Pulmonary artery endothelial cell (primary cell): ENCODE measurements at places on chromosomes 11 and 22. TPM values are rescaled to one million over a fixed set of nuclear protein-coding genes. Genes with fewer than 3 reads are reported as not detected.

The WT1 gene
- total RNA-seq = under 0.01 and 0.25 TPM in 2 replicates

The POTEH gene
- not detected in 2 replicates for total RNA-seq

The ZP1 gene
- total RNA-seq = not detected in 2 replicates

The TRIM51 gene
- total RNA-seq = not detected in 2 replicates

The RGL4 gene
- not detected in 2 replicates for total RNA-seq

The ROM1 gene
- 6.1 and 11.1 TPM in 2 replicates for total RNA-seq

The ANO5 gene
- 2.3 and 4.7 TPM in 2 replicates for total RNA-seq

The FAM180B gene
- total RNA-seq = 0.07 TPM in 1 of 2 replicates, not detected in the other

The LIMK2 gene
- 72.7 and 83.3 TPM in 2 replicates for total RNA-seq

The SCGB1A1 gene
- total RNA-seq = not detected in 2 replicates

The STX3 gene
- total RNA-seq = 26.7 and 26.8 TPM in 2 replicates

The OLFML1 gene
- total RNA-seq = not detected in 2 replicates

The RBMXL2 gene
- total RNA-seq = 0.04 and 0.20 TPM in 2 replicates

The CRYBA4 gene
- total RNA-seq = not detected in 2 replicates

The OSBPL5 gene
- 24.3 and 32.9 TPM in 2 replicates for total RNA-seq

GRCh38 chr11:9069256-9069655 is 22.1 kb downstream of the SCUBE2 start:
- DNase-seq = no peak

DNA sequence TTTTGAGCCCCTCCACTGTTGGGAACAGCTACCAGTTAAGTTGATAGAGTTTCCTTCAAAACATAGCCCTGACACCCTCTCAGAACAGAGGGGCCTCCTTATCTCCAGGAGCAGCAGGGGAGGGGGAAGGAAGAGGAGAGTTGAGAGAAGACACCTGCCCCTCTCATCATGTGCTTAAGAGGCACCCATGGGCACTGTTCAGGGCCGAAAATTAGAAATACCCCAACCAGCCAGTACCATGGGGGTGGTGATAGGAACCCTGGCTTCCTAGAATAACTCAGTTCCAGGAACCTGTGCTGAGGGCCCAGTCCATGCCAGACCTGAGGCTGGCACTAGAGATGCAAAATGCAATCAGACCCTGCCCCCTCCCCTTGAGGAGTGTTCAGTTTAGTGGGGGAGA is 9.3 kb upstream of the GDPD5 start:
- DNase-seq = no peak

DNA sequence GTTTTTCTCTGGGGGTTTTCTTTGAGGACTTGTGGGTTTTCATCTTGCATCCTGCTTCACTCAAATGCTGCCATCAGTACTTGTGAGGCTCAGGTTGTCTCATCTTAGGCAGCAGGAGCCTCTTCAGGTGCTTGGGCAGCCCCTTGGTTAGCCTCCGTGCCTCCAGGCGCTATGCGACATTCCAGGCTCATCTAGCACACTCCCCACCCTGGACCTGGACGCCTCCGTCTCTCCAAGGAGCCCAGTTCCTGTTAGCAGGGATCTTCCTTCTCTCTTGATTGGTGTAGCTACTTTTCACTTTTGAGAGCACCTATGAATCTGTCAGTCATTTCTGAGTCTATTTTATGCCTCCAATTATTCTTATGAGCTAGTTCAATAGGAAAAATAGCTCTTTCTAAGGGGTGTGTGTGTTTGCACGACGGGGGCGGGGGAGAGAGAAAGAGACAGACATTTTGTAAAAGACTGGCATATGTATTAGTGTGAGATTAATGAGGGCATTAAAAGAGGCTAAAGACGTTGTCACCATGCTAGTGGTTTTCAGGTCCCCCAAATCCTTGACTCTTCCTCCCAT is 7.8 kb downstream of the TUBA8 start:
- DNase-seq = no peak

GRCh38 chr11:19838994-19839768 is 126.5 kb downstream of the NAV2 start:
- no peak for DNase-seq

GRCh38 chr11:66371627-66372415 is at the start of gene SLC29A2:
TSS of gene SLC29A2 (minus strand) at chr11:66371760. CDS start at chr11:66371591, 169 bp downstream.
- DNase-seq = no peak

DNA sequence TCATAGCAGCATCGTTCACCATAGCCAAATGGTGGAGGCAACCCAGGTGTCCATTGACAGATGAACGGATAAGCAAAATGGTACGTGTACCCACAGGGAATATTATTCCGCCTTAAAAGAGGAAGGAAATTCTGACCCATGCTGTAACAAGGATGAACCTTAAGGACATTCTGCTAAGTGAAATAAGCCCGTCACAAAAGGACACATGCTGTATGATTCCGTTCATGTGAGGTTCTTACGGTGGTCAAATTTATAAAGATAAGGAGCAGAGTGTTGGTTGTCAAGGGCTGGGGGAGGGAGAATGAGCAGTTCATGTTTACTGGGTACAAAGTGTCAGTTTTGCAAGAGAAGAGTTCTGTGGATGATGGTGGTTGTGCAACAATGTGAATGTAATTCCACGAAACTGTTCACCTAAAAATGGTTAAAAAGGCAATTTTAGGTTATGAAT is 26.3 kb downstream of the APOL1 start:
- no peak for DNase-seq

- no peak for DNase-seq
Measured at GRCh38 chr11:68159665-68160064, 38.5 kb upstream of the CHKA start.

GRCh38 chr11:58621586-58622262 is 741 bp upstream of the CNTF start:
- no peak for DNase-seq

DNA sequence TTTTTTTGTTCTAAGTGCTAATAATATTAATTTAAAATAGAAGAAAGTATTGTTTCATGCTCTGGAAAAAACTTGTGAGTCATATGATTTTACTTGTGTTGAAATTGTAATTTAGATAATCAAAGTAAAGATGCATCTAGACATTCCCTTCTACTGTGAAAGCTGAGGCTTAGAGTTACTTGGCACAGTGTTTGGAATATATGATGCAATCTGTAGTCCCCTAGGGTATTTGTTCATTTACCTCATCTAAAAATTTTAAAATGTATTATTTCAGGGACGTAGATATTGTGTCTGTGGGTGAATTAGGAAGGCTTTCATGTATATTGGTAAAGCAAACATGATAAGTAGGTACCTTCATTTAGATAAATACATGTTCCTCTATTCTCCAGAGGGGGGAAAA is 793.5 kb upstream of the CNTN5 start:
- DNase-seq = no peak

DNA sequence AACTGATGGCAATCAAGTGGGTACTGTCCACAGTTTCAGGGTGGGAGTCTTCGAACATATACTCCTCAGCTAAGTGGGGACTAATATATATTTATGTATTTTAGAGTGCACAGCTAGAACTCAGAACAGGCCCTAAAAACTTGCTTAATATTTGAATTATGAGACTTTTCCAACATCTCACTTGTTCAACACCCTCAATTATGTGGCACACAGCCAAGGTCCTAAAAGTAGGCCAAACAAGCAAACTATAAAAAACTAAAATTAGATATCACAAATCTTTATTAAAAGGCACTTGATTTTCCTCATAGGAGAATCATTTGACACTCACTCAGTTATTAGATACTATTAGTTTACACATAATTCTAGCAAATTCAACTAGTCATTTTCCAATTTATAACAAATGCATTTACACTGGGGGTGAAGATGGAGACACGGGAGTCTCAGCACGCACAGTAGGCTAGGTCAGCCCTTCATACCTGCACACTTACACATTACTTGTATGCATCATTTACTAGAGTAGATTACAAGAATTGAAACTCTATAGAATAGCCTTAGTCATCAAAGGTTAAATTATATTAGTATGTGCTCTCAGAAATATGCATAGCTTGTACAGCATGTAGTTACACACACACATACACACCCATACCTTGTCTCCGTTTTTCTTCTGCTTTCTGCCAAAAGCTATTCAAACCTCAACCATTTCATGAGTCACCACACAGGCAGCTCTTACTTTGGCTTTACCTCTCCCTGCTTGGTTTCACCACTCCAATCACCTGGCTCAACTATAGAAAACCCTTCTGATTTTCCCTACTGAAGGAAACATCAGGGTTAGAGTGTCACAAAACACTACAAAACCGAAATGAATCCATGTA is 171.5 kb downstream of the SBF2 start:
- no peak for DNase-seq

DNA sequence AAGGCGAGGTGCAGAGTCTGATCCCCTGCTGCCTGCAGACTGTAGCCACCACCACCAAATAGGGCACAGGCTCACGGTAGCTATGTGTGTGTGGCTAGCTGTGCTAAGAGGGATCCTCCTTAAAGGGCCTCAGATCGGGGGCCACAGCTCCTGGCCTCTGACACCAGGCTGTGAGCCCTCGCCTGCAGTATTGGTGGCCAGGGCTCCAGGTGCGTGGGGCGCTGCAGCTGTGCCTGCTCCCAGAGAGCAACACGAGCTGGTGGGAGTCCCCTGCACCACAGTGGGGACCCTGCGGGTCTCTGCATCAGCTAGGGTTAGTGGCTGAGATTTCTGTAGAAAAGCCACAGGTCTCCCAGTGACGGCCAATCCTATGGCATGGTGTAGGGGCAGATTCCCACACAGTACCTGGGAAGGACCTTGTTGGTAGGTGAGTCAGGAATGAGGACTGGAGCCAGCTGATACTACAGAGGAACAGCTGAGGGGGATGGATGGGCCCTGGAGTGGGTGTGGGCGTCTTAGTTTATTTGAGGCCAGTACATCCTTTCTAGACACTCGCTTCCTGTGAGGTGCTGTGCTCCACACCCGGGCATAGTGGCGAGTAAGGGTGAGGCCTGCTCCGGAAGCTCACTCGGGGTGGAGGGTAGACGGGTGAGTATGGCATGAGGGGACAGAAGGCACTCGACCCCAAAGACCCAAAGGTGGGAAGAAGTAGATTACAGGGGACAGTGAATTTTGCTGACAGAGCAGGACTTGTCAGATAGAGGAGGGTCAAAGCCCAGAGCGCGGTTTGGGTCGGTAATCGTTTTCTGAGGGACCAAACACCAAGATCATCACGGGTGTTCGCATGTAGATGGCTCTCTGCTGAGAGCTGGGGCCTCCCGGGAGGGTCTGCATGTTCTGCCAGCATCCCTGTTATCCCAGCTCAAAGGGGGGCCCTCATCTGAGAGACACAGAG is 212.5 kb downstream of the TBC1D22A start:
- DNase-seq = no peak

GRCh38 chr11:32594272-32594671 is 10.6 kb downstream of the EIF3M start:
- no peak for DNase-seq

DNA sequence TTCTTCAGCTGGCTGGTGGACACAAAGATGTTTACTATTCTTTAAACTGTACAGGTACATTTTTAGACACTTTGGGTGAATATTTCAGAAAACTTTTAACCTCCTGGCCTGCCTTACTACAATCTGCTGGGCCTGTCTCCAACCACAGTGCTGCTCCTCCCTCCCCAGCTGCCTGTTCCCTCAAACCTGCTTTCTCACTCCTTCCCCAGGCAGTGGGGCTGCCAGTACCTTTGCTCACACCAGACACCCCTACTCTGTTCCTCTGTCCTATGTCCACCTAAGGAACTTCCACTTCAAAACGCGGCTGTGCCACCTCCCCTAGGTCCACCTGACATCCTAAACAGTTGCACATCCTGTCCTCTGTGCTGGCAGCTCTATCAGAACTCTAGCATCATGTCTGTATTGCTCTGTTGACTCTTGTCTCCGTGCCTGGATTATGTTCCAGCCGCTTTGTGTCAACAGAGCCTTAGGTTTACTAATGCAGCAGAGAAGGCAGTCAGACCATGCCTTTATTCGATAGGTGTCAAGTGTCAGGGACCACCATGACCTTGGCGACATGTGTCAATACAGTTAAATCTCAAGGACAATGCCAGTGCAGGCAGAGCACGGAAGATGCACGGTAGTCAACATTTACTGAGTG is 13.4 kb downstream of the ZP1 start:
- no peak for DNase-seq

DNA sequence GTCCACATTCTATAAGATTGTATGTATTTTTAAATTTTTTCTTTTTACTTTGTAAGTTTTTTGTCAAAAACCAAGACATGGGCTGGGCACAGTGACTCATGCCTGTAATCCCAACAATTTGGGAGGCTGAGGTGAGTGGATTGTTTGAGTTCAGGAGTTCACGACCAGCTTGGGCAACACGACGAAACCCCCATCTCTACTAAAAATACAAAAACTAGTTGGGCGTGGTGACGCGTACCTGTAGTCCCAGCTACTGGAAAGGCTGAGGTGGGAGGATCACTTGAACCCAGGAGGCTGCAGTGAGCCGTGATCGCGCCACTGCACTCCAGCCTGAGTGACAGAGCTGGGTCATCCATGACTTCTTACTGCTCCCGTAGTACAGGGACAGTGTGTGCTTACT is 84.8 kb upstream of the PRDM11 start:
- DNase-seq = no peak

DNA sequence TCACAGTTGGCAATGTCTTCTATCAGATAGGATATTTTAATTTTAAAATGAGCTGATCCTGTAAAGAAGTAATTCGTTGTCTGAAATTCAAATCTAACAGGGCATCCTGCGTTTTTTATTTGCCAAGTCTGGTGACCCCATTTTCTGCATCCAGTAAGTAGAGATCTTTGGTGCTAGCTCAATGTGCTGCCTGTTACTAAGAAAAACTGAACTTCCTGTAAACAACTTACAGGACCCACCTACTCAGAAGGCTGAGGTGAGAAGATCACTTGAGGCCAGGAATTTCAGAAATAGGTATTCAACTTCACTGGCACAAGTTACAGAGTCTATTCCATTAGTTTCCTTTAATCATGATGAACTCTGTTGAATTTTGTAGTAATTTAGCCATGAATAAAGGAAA is 4.0 kb downstream of the ARL14EP start:
- no peak for DNase-seq

DNA sequence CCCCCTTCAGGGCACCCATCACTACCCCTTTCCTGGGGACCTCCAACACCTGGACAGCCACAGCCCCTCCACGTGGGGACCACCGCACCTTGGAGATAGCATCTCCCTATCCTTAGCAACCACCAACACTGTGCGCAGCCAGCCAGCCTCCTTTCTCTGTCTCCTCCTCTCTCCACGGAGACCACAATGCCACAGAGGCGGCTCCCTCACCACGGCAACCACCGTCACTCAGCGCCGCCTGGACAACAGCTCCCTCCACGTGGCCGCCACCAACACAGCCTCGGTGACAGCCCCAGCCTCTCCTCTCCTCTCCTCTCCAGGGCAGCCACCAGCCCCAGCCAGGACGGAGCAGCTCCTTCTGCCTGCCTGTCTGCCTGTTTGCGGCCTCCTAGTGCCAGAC is 10.5 kb downstream of the ELFN2 start:
- DNase-seq = no peak

DNA sequence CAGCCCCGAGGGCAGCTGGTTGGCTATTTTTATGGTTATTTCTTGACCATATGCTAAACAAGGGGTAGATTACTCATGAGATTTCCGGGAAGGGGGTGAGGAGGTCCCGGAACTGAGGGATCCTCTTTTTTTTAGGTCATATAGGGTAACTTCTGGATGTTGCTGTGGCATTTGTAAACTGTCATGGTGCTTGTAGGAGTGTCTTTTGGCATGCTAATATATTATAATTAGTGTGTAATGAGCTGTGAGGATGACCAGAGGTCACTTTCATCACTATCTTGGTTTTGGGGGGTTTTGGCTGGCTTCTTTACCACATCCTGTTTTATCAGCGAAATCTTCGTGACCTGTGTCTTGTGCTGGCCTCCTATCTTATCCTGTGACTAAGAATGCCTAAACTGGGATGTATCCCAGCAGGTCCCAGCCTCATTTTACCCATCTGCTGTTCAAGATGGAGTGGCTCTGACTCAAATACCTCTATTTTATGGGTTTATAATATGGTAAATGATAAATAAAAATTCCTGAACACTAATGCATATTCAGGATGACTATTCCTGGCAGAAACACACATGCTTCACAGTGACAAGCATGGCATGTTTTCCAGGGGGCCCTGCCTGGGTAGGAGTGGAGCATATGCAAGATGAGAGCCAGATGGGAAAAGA is 11.2 kb downstream of the KREMEN1 start:
- no peak for DNase-seq
